ENCODE measurements at places on chromosomes 3 and 15.

- DNase-seq = peak; percentile 52
Measured at GRCh38 chr3:112357930-112358780, 25.2 kb downstream of the CD200 start.

- no peak for DNase-seq
Measured at GRCh38 chr15:94397337-94397736, 166.0 kb downstream of the MCTP2 start.

DNA sequence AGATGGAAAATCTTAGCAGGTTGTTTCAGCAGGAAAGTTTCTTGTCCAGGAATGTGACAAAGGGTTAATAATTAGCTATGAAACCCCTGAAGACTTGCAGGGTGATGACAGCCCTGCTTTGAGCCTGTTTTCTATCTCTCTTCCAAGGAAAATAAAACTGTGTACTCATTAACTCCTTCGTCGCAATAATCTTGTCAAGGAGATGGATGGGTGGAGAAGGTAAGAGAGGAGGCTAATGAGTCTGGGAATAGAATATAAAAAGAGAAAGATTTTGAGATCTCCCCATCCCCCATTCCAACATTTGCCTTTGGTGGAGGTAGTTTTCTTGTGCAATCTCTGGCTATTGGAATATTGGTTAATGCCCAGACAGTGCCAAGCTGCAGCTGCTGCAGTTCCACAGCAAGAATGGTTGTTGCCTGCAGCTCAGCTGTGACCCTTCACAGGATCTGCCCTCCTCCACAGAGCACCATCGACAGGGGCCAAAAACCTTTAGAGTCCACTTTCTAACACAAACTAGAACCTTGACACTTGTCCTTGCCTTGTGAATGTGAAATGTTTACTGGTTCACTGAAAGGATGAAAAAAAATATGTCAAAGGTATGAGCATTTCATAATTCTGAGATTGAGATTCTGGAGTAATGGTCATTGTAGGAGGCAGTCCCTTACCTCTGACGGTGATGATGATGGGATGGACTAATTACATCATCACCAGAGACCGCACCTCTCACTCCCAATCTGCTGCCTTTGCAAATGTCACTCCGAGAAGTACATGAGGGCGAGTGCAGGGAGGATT lies 4.2 kb upstream of the LRIG1 start:
- DNase-seq = no peak

DNA sequence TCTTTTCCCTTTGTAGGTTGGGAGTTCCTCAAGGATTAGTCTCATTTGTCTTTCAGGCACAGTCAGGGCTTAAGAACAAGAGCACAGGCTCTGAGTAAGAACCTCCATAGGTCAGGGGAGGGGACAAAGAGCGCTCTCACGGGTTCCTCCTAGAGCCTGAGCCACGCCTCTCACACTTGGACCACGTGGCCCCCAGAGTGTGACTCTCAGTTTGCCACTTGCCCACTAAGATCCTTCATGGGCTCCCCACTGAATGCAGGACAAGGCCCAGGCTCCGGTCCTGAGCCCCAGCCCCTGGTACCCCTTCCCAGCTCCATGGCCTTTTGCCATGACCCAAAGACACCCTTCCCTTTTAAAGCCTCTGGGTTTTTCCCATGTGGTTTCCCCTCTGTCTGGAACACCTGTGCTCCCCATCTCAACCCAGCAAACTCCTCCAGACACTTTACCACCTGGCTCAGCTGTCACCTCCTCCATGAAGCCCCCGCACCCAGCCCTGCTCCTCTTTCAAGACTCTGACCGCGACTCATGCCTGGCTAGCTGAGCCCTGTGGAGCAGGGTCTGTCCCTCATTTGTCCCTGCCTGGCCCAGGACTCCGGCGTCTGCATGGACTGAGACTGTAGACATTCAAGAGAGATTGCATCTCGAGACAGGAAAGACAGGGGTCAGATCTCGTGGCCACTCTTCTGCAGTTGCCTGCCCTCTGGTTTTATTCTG lies 32.7 kb downstream of the IQSEC1 start:
- no peak for DNase-seq

GRCh38 chr15:39200586-39200985 lies 380.3 kb upstream of the THBS1 start:
- DNase-seq = no peak

All from femur (tissue), 1 donor.